Hepatocyte (in vitro differentiated cells): ENCODE measurements at places on chromosomes 3 and 15. TPM values are rescaled to one million over a fixed set of nuclear protein-coding genes. Genes with fewer than 3 reads are reported as not detected.
A peak's percentile ranks its signal among the peaks of the same experiment; 100 is the strongest.

Gene SLC24A5
- polyA plus RNA-seq, result not detected in 2 replicates

DNA sequence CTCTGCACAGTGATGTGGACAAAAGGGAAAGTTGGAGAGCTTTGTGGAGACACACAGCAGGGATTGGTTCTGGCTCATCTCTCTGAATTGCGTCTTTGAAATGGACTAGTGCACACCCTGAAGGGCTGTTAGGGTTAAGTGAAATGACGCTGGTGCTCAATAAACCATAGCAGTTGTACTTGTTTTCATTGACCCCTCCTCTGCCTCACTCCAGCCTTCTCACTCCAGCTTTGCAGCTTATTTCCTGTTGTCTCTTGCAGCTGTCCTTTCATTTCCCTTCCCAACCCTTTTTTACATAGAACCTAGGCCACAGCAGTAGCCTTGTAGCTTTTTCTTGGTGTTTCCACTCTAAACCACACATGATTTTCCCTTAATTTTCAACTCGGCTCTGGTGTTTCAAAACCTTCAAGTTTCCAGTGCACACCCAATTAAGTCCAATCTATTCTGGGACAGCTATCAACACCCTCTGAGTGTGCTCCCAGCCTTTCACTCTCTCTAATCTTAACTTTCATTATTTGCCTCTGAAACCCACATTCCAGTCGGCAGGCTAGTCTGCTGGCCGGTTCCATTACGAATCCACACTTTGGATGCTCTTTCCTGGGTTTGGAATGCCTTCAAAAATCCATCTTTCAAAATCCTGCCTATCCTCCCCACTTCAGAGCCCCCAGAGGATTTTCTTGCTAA, 6.4 kb downstream of the C3orf52 start:
- DNase-seq, result no peak
- H3K4me3 ChIP-seq, result no peak overlapping the region
- peak overlapping the region; percentile 65 for H3K27ac ChIP-seq
- H3K36me3 ChIP-seq, result no peaks in the 10 kb centered on the region
- peaks cover 41% of the 10 kb centered on the region for H3K4me1 ChIP-seq

DNA sequence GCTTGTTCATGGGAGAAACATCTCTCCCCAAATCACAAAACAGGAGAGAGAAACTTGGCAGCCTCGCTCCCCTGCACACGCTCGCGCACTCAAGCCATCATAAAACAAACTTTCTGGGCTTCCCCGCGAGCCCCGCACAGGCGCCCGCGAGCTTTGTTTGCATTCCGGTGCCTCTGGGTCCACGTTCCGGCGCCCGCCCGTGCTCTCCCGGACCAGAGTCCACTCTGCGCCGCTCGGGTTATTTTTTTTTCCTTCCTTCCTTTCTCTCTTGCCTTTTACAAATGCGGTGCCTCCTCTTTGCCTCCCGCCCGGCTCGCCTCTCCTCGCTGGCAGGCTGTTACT, 363 bp downstream of the MAGI1 start:
- H3K36me3 ChIP-seq, result no peaks in the 10 kb centered on the region
- no peaks in the 10 kb centered on the region for H3K27me3 ChIP-seq
- H3K4me3 ChIP-seq, result peak overlapping the region; percentile 47
- DNase-seq, result peak; percentile 87
- peaks cover 19% of the 10 kb centered on the region for H3K4me1 ChIP-seq

Gene CAND2
- 3.1 and 4.3 TPM in 2 replicates for polyA plus RNA-seq

DNA sequence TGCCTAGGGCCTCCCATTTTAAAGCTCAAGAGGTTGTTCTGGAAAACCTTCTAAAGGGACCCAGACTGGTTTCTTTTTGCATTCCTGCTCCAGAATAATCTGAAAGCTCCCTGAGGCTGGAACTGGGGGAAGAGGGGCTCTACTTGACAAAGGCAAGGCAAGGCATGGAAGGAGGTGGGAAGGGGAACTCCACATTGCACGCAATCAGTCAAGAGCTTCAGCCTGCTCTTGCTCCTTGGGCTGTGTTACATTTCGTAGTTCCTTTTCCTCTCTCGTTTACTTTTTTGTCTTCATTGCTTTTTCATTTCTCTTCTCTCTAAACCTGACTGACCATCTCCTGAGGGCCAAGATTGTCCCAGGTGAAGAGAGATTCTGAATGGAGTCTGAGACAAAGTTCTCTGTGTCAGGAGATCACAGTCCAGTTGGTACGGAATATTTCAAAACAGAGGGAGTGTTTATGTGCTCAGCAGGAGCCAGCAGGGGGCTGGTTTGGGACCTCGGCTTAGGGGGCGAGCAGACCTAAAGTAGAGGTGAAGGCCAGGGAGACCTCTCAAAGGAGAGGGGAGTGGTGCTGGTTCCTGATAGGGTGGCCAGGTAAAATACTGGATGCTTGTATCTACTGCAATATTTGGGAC, 6.0 kb upstream of the KCTD6 start:
- H3K36me3 ChIP-seq, result no peaks in the 10 kb centered on the region
- DNase-seq, result no peak
- no peaks in the 10 kb centered on the region for H3K4me1 ChIP-seq
- H3K27me3 ChIP-seq, result no peaks in the 10 kb centered on the region
- H3K27ac ChIP-seq, result no peak overlapping the region

DNA sequence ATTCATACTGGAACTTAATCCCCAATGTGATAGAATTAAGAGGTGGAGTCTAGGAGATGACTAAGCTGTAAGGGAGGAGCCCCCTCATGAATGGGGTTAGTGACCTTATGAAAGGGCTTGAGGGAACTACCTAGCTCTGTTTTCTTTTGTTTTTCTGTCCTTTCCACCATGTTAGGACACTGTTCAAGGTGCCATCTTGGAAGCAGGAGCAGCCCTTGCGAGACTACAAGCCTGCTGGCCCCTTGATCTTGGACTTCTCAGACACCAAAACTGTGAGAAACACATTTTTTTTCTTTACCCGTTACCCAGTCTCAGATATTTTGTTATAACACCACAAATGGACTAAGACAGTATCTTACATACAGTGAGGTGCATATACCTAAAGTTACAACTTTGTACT, 26.5 kb downstream of the GOLGA6A start:
- no peak overlapping the region for H3K4me3 ChIP-seq
- no peak for DNase-seq
- H3K36me3 ChIP-seq, result no peaks in the 10 kb centered on the region

Gene SKOR1
- 0.26 and 0.52 TPM in 2 replicates for polyA plus RNA-seq

DNA sequence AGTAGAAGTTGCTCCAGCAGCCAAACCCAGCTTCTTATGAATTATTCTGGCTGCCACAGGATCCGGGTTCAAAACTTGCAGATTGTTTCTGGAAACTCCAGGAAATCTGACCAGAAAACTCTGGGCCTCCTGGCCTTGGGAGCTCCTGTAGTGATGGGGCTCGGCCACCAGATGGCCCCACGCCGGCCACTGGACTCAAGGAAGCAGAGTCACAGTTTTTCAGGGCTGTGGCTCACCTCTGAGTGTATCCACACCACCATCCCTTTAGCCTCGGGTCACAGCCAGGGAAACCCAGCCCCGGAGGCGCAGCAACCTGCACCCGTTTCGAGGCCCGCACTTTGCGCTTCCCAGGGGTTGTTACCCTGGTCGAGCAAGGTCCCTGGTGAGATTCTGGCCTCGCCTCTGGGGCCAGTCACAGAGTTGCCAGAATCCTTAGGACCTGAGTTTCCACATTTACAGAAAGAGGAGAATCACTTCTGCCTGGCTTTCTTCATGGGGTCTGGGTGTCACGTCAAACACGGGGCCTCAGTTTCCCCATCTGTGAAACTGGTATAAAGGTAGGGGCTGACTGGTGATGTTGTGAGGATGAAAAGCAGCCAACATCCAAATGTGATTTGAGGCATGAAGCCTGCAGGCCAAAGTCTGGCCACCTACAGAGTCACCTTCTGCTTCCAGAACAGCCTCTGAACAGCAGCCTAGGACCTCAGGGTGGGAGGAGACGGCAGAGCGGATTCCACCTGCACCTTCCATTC, 53.5 kb upstream of the LCTL start:
- peak; percentile 88 for DNase-seq
- no peaks in the 10 kb centered on the region for H3K36me3 ChIP-seq
- no peak overlapping the region for H3K27ac ChIP-seq
- no peak overlapping the region for H3K4me3 ChIP-seq
- H3K4me1 ChIP-seq, result peaks cover 42% of the 10 kb centered on the region
- H3K27me3 ChIP-seq, result no peaks in the 10 kb centered on the region

- no peak for DNase-seq
- H3K4me3 ChIP-seq, result no peak overlapping the region
- H3K27me3 ChIP-seq, result no peaks in the 10 kb centered on the region
- H3K4me1 ChIP-seq, result peaks cover 7% of the 10 kb centered on the region
- no peaks in the 10 kb centered on the region for H3K36me3 ChIP-seq
- no peak overlapping the region for H3K27ac ChIP-seq
Observed at GRCh38 chr3:77606372-77606771, 566.5 kb downstream of the ROBO2 start.

Gene PPM1M
- polyA plus RNA-seq, result 8.4 and 10.7 TPM in 2 replicates

DNA sequence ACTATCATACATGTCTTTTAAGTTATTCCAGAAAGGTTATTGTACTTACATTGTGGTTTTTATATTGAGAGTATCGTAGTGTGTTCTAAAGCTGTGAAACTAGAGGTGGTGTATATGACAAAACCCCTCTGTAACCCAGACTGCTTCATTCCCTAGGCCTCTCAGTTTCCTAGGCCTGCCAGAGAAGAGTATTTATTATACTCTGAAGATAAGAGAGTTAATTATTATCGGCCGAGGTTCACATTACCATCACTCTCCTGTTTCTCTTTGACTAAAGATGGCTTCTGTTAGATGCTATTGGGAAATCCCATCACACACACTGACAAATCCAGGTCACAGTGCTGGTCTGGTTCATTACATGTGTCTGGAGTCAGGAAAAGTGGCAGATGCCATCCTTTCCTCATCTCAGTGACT, 20.5 kb downstream of the EXOSC7 start:
- H3K36me3 ChIP-seq, result no peaks in the 10 kb centered on the region
- H3K27ac ChIP-seq, result peak overlapping the region; percentile 78
- H3K4me3 ChIP-seq, result no peak overlapping the region
- peak; percentile 67 for DNase-seq
- no peaks in the 10 kb centered on the region for H3K27me3 ChIP-seq

Gene CDHR4
- 0.57 and 1.5 TPM in 2 replicates for polyA plus RNA-seq

Gene CXCR6
- 0.33 TPM in 1 of 2 replicates, not detected in the other for polyA plus RNA-seq

Gene CIB2
- 40.5 and 46.3 TPM in 2 replicates for polyA plus RNA-seq

GRCh38 chr15:28110481-28110881, 11.4 kb upstream of the OCA2 start:
- no peak overlapping the region for H3K27ac ChIP-seq
- H3K36me3 ChIP-seq, result no peaks in the 10 kb centered on the region
- no peak overlapping the region for H3K4me3 ChIP-seq
- peaks cover 18% of the 10 kb centered on the region for H3K27me3 ChIP-seq
- no peak for DNase-seq
- peaks cover 15% of the 10 kb centered on the region for H3K4me1 ChIP-seq

- H3K36me3 ChIP-seq, result no peaks in the 10 kb centered on the region
- peaks cover 6% of the 10 kb centered on the region for H3K4me1 ChIP-seq
- H3K27me3 ChIP-seq, result no peaks in the 10 kb centered on the region
- no peak overlapping the region for H3K27ac ChIP-seq
Observed at GRCh38 chr3:178711753-178712152, 175.5 kb downstream of the KCNMB2 start.

Gene MOBP
- 0.17 TPM in 1 of 2 replicates, not detected in the other for polyA plus RNA-seq

Gene PPARG
- polyA plus RNA-seq, result 25.1 and 25.3 TPM in 2 replicates

DNA sequence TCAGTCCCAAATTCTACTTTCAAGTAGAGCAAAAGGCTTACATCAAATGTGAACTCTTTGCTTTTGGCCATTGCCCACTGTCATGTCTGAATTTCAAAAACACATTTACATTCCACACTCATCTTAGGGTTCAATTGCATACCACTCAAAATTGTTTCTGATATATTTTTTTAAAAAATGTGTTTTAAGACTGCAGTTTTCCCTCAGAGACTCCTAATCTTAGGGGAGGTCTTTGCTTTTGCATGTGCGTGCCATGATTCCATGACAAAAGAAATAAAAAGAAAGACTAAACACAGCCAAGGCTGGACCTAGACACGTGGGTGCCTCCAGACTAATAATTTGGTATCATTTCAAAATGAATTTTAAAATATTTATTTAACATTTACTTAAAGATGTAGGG, 396.8 kb upstream of the RASGRP1 start:
- H3K36me3 ChIP-seq, result no peaks in the 10 kb centered on the region
- H3K27ac ChIP-seq, result no peak overlapping the region
- no peak overlapping the region for H3K4me3 ChIP-seq
- H3K4me1 ChIP-seq, result no peaks in the 10 kb centered on the region
- H3K27me3 ChIP-seq, result no peaks in the 10 kb centered on the region

Gene CCDC80
- 83.5 and 95.4 TPM in 2 replicates for polyA plus RNA-seq

Gene HYAL3
- 5.6 and 7.0 TPM in 2 replicates for polyA plus RNA-seq

DNA sequence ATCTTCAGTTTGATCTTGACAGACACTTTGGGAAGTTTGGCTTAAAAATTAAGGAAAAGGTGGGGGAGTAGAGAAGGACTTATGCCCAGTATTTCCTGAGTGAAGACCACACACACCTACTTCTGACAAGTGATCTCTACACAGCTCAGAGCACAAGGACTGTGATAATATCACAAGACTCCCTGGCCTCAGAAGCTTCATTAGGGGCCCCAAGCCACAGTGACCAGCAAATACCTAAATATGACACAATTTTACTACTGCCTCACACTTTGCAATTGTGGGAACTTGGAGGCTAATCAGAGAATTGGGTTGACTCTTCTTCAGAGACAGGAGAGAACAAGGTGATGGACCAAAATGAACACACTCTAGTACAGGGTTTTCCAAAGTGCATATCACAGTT, 2.6 kb downstream of the ILDR1 start:
- H3K4me3 ChIP-seq, result no peak overlapping the region
- no peaks in the 10 kb centered on the region for H3K36me3 ChIP-seq
- peaks cover 25% of the 10 kb centered on the region for H3K27me3 ChIP-seq

- no peak overlapping the region for H3K27ac ChIP-seq
- DNase-seq, result no peak
- H3K36me3 ChIP-seq, result no peaks in the 10 kb centered on the region
- H3K27me3 ChIP-seq, result no peaks in the 10 kb centered on the region
- no peaks in the 10 kb centered on the region for H3K4me1 ChIP-seq
Observed at GRCh38 chr3:103953796-103954195, 1412.9 kb upstream of the ALCAM start.

DNA sequence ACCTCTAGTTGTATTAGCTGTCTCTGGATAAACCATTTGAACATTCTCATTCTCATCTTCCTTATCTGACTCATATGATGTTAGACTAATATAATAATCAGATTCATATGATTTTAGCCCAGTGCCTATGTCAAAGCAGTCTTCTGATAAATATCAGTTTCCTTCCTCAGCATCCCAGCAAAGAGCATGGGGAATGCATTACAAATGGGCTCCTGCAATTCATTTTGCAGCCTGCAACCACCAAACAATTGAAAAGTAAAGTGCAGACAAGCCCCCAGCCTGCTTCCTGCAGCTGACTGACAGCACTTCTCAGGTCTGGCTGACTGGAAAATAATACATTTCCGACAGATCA, 78.2 kb upstream of the STAC start:
- no peaks in the 10 kb centered on the region for H3K27me3 ChIP-seq
- no peaks in the 10 kb centered on the region for H3K4me1 ChIP-seq
- no peak overlapping the region for H3K27ac ChIP-seq
- H3K4me3 ChIP-seq, result no peak overlapping the region
- no peaks in the 10 kb centered on the region for H3K36me3 ChIP-seq
- DNase-seq, result no peak

- no peak for DNase-seq
- peaks cover 7% of the 10 kb centered on the region for H3K27me3 ChIP-seq
- H3K27ac ChIP-seq, result no peak overlapping the region
- no peaks in the 10 kb centered on the region for H3K4me1 ChIP-seq
Observed at GRCh38 chr15:79132770-79133169, 42.2 kb upstream of the RASGRF1 start.

Gene SCG5
- 3.5 and 9.8 TPM in 2 replicates for polyA plus RNA-seq
